ENCODE measurements at places on chromosomes 13 and 19. TPM values are rescaled to one million over a fixed set of nuclear protein-coding genes. Genes with fewer than 3 reads are reported as not detected.

TMEM238 gene
- total RNA-seq, result 10.2 TPM

FUT6 gene
- total RNA-seq, result not detected

ADPRHL1 gene
- total RNA-seq, result 1.2 TPM

RASGRP4 gene
- not detected for total RNA-seq

PALM3 gene
- not detected for total RNA-seq

RAB20 gene
- total RNA-seq, result 2.9 TPM

KCNN1 gene
- total RNA-seq, result not detected

DNA sequence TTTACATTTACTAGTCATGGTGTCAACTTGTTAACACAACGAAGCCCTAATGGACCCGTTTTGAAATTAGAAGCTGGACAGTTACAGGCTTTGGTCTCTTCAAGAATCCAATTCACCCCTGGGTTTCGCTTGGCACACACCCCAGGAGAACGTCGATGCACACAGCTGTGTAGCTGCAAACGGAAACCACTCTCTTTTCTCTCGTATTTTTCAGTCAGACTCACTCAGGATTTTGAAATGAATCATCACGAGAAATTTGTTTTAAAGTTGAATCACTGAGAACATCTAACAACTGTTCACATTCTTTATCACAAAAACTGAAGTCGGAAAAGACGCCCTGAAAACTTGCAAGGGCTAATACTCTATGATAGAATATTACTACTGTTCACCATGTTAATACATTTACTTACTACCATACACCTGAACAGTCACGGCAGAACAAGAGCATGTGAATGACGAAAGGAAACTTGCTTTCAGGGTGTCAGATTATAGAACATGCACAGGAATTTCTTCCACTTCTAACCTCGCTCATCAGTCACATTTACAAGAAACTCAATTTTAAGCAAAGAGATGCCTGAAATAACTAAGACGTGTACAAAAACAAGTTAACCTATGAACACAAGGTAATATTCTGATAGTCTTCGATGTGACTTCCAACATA, 4.7 kb downstream of the PNMA8A start:
- H3K36me3 ChIP-seq, result peaks cover 12% of the 10 kb centered on the region
- no peaks in the 10 kb centered on the region for H3K4me1 ChIP-seq
- no peak overlapping the region for H3K4me3 ChIP-seq
- H3K27ac ChIP-seq, result no peak overlapping the region
- H3K27me3 ChIP-seq, result peaks cover 9% of the 10 kb centered on the region
- DNase-seq, result no peak

GRCh38 chr19:45005787-45006186, 4.5 kb downstream of the RELB start:
- H3K36me3 ChIP-seq, result peaks cover 5% of the 10 kb centered on the region
- no peak for DNase-seq
- H3K27me3 ChIP-seq, result no peaks in the 10 kb centered on the region
- peaks cover 12% of the 10 kb centered on the region for H3K4me1 ChIP-seq
- no peak overlapping the region for H3K4me3 ChIP-seq

GRCh38 chr13:51811920-51812451, 8.0 kb upstream of the DHRS12 start:
- H3K27ac ChIP-seq, result peak overlapping the region; percentile 66
- no peak for DNase-seq
- H3K36me3 ChIP-seq, result peaks cover 24% of the 10 kb centered on the region
- peaks cover 20% of the 10 kb centered on the region for H3K4me1 ChIP-seq
- H3K4me3 ChIP-seq, result no peak overlapping the region

DNA sequence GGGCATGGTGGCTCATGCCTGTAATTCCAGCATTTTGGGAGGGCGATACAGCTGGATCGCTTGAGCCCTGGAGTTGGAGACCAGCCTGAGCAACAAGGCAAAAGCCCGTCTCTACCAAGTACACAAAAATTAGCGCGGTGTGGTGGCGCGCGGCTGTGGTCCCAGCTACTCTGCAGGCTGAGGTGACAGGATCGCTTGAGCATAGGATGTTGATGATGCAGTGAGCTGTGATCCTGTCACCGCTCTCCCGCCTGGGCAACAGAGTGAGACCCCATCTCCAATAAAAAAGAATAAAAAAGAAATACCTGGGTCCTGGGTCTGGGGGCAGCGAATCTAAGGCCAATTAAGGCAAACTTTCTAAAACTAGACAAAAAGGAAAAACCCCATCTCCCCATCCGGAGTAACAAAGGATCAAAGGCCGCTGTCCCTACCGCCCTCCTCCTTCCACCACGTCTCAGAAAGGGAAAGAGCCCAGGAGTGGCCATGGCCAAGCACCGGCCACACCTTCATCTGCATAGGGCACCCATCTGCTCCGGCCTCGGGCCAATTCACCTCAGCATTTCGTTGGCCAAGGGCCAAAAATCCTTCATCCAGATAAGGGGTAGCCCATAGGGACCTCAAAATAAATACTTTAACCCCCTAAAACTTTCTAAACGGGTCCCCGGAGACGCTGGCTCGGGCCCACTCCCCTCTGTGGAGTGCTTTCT, 851 bp downstream of the ZNF320 start:
- peak overlapping the region; percentile 95 for H3K4me3 ChIP-seq
- peaks cover 31% of the 10 kb centered on the region for H3K4me1 ChIP-seq
- no peaks in the 10 kb centered on the region for H3K27me3 ChIP-seq
- DNase-seq, result no peak
- peaks cover 32% of the 10 kb centered on the region for H3K36me3 ChIP-seq

DNA sequence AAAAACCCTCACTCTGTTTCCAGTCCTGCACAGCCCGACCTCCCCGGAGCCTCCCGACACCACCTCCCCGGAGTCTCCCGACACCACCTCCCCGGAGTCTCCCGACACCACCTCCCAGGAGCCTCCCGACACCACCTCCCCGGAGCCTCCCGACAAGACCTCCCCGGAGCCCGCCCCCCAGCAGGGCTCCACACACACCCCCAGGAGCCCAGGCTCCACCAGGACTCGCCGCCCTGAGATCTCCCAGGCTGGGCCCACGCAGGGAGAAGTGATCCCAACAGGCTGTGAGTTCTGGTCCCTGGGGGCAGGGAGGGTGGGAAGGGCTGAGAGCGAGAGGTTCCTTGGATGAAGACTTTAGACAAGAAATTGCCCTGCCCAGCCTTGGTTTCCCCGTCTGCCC, 5.4 kb downstream of the MADCAM1 start:
- H3K4me3 ChIP-seq, result no peak overlapping the region
- H3K27me3 ChIP-seq, result peaks cover 15% of the 10 kb centered on the region
- peaks cover 4% of the 10 kb centered on the region for H3K36me3 ChIP-seq
- no peak for DNase-seq
- H3K4me1 ChIP-seq, result peaks cover 22% of the 10 kb centered on the region
- no peak overlapping the region for H3K27ac ChIP-seq

- no peaks in the 10 kb centered on the region for H3K27me3 ChIP-seq
- H3K27ac ChIP-seq, result no peak overlapping the region
- H3K36me3 ChIP-seq, result no peaks in the 10 kb centered on the region
- DNase-seq, result no peak
Measured at GRCh38 chr19:791007-791566, 6.2 kb upstream of the PTBP1 start.

DNA sequence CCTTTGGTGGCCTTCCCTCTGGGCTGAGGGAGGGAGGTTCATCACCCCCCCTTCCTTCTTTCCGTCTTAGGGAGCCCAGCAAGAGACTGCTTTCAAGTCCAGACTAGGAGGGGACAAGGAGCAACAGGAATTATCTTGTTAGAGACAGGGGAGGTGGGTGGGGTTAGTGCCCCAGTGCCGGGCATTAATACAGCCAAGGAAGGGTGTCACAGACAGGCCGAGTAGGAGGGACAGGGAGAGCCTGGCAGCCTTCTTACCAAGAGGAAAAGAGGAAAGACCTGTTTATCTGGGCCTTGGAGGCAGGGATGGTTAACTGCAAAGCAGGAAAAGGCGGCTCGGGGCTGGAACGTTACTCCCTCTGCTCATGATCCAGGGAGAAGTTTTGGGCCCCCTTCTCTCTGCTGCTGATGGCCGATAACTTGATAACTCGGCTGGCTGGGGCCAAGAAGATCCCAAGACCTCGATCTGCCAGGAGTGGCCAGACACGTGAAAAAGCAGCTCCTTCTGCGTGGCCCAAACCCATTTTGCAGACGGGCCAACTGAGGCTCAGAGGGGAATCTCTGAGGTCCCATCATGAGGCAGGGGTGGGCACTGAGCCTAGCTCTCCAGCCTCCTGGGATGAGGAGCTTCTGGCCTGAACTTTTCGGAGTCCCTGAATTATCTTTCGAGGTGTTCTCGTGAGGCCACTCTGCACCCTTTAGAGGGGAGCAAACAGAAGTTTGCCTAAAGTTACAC, 79.3 kb downstream of the PTPRS start:
- no peaks in the 10 kb centered on the region for H3K4me1 ChIP-seq
- no peak for DNase-seq
- no peak overlapping the region for H3K4me3 ChIP-seq
- no peaks in the 10 kb centered on the region for H3K27me3 ChIP-seq
- H3K27ac ChIP-seq, result no peak overlapping the region
- no peaks in the 10 kb centered on the region for H3K36me3 ChIP-seq

GRCh38 chr19:1756705-1757465, 3.6 kb downstream of the ONECUT3 start:
- H3K27me3 ChIP-seq, result peaks cover 38% of the 10 kb centered on the region
- no peak overlapping the region for H3K27ac ChIP-seq
- peaks cover 2% of the 10 kb centered on the region for H3K4me1 ChIP-seq
- peak overlapping the region; percentile 33 for H3K4me3 ChIP-seq
- peaks cover 7% of the 10 kb centered on the region for H3K36me3 ChIP-seq

DNA sequence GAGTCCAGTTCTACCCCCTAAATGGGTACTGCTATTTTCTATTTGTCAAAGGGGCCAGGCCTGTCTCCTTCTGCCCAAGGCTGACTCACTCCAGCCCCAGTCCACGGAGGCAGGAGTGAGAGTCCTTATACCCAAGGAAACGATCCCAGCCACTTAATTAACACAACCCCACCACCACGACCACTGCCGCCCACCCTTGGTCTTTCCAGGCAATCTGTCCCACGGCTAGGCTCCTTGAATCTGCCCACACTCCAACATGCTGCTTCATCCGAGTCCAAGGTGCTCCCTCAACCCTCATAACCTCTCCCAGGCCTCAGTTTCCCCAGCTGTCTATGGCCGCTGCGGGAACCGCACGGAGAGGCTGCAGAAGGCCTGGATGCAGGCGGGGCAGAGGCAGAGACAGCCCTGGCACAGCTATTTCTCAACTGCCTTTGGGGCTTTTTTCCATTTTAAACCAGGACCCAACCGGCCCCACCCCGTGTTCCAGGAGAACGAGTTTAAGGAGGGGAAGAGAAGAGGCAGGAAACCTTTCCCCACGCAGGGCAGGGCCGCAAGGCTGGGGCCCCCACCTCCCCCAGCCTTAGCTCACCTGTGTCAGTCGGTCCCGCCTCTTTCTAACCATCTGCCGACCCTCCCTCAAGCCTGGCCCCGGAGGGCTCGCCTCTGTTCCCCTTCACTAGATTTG, 746 bp downstream of the RAB3D start:
- H3K4me3 ChIP-seq, result peak overlapping the region; percentile 79
- peaks cover 32% of the 10 kb centered on the region for H3K4me1 ChIP-seq
- DNase-seq, result no peak

DNA sequence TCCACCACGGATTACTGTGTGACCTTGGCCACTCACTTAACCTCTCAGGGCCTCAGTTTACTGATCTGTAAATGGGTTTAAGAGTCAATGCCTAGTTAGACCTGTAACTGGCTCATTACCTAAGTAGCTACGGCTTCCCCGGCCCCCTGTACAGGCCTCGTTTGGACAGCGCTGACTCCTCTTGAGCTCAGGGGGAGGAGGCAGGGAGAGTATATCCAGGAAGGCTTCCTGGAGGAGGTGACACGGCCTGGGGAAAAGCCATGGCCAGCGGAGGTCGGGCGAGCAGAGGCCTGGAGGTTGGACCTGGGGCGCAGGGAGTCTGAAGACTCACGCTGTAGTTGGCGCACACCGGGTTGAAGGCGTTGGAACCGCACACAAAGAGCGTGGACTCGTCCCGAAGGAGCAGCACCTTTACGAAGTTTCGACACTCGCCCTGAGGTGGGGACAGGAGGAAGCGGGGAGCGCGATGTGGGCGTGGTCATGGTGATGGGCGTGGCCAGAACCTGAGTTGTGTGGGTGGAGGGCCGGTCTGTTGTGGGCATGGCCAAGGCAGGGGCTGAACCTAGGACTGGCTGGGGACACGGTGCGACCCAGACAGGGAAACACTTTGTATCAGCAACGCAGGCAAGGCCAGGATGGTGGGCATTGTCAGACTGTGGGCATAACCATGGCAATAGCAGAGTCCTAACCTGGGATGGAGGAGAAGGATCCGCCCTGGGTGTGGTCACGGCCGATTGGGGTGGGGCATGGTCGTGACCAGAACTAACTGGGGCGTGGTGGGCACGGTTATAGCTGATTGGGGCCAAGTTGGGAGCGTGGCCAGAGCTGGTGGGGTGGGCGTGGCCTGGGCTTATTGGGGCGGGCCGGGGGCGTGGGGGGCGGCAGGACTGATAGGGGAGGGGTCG, 3.6 kb downstream of the SEMA6B start:
- no peaks in the 10 kb centered on the region for H3K36me3 ChIP-seq
- no peak overlapping the region for H3K27ac ChIP-seq
- no peak overlapping the region for H3K4me3 ChIP-seq
- no peak for DNase-seq
- H3K4me1 ChIP-seq, result peaks cover 4% of the 10 kb centered on the region

DNA sequence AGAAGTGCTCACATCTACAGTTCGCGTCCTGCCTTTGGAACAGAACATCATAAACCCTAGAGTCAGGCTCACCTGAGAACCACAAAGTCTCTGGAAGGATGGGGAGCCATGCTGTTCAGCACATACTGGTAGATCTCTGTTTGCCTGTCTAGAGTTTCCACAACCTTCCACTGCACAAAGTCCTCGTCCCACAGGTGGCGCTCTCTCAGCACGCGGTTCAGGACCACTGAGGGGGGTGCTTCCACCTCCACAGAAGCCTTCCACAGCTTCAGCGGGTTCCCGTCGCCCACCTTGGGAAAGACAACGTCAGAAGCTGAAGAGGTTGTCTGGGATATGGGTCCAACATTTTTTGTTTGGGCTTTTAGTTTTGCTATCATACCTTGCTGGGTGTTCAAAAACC, 93.6 kb downstream of the KL start:
- H3K27me3 ChIP-seq, result peaks cover 22% of the 10 kb centered on the region
- H3K4me3 ChIP-seq, result no peak overlapping the region
- H3K4me1 ChIP-seq, result no peaks in the 10 kb centered on the region

DNA sequence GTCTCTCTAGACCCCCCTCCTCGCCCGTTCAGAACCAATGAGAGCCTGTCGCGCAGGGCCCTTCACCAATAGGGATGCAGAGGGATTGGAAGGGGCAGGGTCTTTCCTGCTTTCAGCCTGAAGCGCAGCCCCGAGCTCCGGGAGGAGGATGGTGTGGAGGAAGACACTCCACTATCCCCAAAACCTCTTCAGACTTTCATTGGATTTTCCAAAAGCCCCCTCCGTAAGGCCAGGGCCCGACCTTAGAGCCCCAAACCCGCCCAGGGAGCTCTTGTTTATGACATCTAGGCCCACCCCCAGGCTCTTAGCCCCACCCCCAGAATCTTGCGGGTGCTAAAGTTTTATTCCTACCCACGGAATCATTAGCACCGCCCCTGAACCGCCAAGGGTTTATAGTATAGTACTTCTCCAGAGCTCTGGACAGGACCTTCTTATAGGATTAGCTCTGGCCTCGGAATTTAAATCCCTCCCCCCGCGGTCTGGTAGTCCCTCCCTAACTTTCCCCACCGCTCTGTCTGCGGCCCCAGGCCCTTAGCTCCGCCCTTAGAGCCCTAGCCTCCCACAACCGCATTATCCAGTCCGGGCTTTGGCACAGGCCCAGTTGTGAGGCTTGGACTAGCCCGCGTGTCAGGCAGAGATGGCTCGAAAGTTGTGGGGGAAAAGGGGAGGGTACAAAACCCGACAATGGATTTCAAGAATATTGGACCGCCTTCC, 6.6 kb upstream of the EML2 start:
- peaks cover 48% of the 10 kb centered on the region for H3K4me1 ChIP-seq
- H3K36me3 ChIP-seq, result no peaks in the 10 kb centered on the region
- H3K27ac ChIP-seq, result no peak overlapping the region
- peaks cover 6% of the 10 kb centered on the region for H3K27me3 ChIP-seq
- H3K4me3 ChIP-seq, result peak overlapping the region; percentile 89
- peak; percentile 57 for DNase-seq

Measured in naive thymus-derived CD8-positive, alpha-beta T cell (primary cell).